ENCODE measurements at places on chromosomes 12 and 14. TPM values are rescaled to one million over a fixed set of nuclear protein-coding genes. Genes with fewer than 3 reads are reported as not detected.

OR10G2 gene
- total RNA-seq, result not detected

TDRD9 gene
- total RNA-seq, result not detected

LTBP2 gene
- 0.07 TPM for total RNA-seq

COX8C gene
- total RNA-seq, result not detected

FAM181A gene
- total RNA-seq, result not detected

PPP4R4 gene
- total RNA-seq, result 0.59 TPM

RAD9B gene
- total RNA-seq, result 0.90 TPM

C12orf54 gene
- total RNA-seq, result not detected

VRK1 gene
- 55.4 TPM for total RNA-seq

WSCD2 gene
- not detected for total RNA-seq

ZFHX2 gene
- 2.9 TPM for total RNA-seq

BICDL1 gene
- 99.4 TPM for total RNA-seq

GNB3 gene
- total RNA-seq, result 1.5 TPM

FZD10 gene
- total RNA-seq, result not detected

LRCOL1 gene
- not detected for total RNA-seq

TAS2R9 gene
- 0.27 TPM for total RNA-seq

ACOT6 gene
- total RNA-seq, result not detected

RNU6-8 gene
- not detected for total RNA-seq

SCNN1A gene
- not detected for total RNA-seq

KITLG gene
- total RNA-seq, result not detected

POU6F1 gene
- total RNA-seq, result 7.2 TPM

PAPLN gene
- 0.71 TPM for total RNA-seq

CYP46A1 gene
- not detected for total RNA-seq

DHH gene
- total RNA-seq, result 0.07 TPM

RNFT2 gene
- total RNA-seq, result 7.5 TPM

ENDOU gene
- total RNA-seq, result not detected

PAH gene
- total RNA-seq, result not detected

JKAMP gene
- 32.7 TPM for total RNA-seq
